ENCODE measurements at places on chromosomes 5 and 9. TPM values are rescaled to one million over a fixed set of nuclear protein-coding genes. Genes with fewer than 3 reads are reported as not detected.

GRCh38 chr9:110579034-110579861, at the start of gene SVEP1:
SVEP1 (minus strand) TSS chr9:110579741; CDS start chr9:110579543, 198 bp downstream.
- no peak for DNase-seq

GRCh38 chr5:10581424-10581748, 17.5 kb downstream of the ANKRD33B start:
- DNase-seq: no peak

GRCh38 chr5:115068239-115069086, 101.2 kb downstream of the TRIM36 start:
- no peak for DNase-seq

DNA sequence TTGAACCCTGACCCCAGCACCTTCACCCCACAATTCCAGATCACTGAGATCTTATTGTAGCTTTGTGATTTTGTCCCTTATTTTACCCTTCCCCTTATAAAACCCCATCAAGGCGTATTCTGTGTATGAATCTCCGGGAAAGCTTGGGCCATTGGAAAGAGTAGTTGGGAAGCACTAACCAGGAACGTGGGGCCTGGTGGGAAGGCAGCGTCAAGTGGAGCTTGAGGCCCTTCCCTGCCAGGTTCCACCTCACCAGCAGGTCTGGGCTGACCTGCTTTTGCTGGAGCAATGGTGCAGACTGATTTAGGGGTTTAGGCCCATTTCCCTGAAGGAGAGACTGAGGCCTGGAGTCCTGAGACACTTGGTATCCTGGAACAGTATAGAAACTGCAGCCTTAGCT, 9.3 kb downstream of the PHF2 start:
- DNase-seq: no peak

- DNase-seq: no peak
Measured at GRCh38 chr5:88666761-88667495, 216.1 kb downstream of the MEF2C start.

DNA sequence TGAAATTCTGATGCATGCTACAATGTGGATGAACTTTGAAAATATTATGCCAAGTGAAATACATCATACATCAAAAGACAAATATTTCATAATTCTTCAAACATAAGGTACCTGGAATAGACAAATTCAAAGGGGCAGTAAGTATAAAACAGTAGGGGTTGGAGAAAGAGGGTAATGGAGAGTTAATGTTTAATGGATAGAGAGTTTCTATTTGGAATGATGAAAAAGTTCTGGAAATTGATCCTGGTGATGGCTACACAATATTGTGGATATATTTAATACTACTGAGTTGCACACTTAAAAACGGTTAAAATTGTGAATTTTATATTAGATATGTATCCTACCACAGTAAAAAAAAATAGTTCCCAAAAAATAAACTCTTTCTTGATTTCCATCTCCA, 14.6 kb upstream of the CNTLN start:
- DNase-seq: no peak

DNA sequence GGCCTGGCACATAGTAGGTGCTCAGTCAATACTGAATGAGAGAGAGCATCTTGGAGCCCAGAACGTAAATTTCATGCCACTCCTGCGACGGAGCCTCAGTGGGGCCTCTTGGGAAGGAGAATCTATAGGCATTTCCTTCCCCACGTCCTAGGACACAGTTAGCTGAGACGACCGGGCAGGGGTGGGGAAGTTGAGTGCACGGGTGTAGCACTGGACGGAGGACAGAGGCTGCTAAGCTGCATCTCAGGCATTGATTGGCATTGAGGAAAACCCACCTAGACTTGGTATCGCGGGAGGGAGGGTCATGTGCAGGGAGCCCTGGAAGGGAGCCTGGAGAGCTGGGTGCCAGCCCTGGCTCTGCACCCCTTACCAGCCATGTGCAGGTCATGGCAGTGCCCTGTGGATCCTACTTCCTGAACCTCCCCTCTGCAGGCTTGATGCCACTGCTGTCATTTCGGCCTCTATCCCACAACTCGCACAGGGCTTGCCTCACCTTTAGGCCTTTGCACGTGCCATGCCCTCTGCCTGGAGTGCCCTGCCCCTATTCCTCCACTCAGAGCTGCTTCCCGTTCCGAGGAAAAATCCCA, 25.6 kb downstream of the NEK6 start:
- no peak for DNase-seq

DNA sequence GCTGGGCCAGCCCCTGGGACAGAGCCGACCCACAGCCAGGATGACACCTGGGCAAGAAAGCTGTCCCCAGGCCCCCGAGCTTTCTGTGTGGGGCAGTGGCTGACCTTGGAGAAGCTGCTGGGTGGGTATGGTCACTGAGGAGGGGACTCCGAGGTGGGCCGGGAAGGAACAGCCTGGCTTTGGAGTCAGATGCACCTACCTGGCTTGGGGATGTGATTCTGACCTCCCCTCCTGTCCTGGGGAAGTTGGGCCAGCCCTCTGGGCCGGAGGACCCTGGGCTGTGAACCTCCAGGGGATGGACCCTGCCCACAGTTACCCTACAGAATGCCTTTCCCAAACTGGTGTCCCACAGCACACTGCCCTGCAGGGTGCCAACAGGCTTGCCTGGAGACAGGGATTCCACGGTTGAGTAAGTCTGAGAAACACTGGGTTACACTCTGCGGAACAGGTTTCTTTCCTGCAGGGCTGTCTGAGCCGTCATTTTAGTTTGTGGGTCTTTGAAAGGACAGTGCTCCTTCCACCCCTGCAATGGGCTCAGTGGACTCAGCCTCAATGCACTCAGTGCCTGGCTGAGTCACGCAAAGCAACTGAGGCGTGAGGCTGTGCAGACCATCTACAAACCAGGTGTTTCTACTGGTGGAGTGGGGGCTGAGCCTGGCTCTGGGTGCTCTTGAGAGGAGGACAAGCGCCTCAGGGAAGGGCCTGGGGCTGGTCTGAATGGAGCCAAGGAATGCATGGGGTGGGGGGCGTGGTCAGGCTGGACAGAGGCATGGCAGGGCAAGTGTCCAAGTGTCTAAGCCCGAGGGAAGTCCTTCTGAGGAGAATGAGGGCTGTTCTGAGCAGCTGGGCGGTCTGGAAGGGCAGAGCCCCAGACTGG, 41.3 kb upstream of the PHYKPL start:
- no peak for DNase-seq

- no peak for DNase-seq
Measured at GRCh38 chr9:134059661-134060395, 8.0 kb downstream of the BRD3 start.

DNA sequence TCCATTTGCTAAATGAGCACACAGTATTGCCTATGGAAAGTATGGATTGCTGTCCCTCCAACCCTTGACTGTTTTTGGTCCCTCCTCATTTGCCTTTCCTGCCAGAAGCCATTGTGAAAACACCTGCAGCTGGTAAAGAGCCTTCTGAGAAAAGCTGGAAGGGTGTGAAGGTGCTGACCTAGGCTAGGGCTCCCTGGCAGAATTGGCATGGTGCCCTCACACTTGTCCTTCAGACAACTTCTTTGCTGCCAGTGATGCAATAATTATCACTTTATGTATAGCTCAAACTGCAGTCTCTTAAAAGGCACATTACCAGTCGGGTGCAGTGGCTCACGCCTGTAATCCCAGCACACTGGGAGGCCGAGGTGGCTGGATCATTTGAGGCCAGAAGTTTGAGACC, 4.2 kb downstream of the TXNDC15 start:
- DNase-seq: no peak

- no peak for DNase-seq
Measured at GRCh38 chr5:83256091-83256780, 178.9 kb downstream of the XRCC4 start.

DNA sequence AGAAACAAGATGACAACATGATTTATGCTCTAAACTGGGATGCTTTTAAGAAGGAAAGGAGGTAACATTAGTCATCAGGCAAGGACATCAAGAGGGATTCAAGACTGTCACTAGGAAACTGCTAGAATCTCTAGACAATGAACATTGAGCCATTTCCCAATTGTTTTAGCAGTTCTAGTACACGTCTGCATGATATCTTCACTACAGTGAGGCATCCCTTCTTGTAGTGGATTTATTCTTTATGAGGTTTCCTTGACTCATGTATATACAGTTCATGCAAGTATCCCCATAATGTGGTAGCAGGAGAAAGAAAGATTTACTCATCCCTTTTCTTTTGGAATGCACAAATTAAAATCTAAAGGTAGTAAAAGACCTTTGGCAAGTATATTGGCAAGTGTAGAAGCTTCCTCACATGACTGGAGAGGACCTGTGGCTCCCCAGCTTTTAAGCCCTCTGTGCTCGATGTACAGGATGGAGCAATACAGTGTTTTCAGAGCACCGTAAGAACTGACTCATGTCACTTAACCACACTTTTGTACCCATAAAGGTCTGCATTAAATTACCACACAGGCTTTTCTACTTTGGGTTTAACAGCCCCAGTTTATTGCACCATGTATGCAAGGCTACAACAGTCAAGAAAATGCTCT, 335.9 kb downstream of the SEMA5A start:
- no peak for DNase-seq

- no peak for DNase-seq
Measured at GRCh38 chr5:66558560-66558959, 37.6 kb upstream of the MAST4 start.

DNA sequence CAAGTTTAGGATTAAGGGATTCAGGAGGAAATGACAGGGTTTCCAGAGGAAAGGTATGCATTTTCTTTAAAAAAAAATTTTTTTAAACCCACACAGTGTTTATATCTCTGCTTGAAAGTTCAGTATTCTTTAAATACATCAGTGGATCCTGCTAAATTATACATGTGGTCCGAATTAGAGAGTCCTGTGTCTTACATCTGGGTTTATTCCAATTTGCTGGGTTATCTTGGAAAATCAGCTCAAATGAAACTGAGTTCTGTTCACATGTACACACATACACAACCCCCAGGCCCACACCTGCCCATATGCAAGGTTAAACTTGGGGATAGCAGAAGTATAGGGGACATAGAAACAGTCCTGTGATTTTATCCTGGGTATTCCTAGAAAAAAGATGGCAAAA, 493.7 kb downstream of the ZNF608 start:
- DNase-seq: no peak

DNA sequence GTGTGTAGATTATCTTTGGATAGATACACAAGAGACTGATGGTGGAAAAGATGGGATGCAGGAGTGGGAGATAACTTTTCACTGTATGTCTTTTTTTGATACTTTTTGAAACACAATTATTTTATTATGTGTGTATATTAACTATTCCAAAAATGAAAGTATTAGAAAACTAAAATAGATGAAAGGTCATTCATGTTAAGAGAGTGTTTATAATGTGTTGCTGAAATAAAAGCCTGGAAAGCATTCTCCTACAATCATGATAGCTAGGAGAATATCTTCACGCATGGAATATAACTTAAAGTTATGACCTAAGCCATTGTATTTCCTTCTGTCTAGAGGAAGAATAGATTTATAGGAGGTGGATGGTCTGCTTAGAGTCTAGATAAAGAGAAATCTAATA, 154.8 kb upstream of the MAST4 start:
- DNase-seq: no peak

DNA sequence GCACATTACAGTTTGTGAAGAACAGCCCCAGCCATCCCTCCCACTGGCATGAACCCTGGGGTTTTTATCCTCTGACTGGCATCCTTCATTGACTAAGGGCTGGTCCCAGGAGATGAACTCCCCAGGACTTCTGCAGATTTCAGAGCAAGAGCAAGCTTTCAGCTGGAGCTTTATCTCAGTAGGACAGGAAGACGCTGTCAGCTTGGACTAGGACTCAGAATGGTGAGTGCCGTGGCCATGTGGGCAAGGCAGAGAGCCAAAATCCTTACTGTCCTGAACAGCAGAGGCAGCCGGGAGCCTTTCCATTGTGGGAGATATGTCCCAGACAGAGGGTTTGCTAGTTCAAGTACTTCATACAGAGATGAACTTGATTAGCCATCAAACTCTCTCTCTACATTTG, 3.2 kb upstream of the ACOT12 start:
- no peak for DNase-seq

DNA sequence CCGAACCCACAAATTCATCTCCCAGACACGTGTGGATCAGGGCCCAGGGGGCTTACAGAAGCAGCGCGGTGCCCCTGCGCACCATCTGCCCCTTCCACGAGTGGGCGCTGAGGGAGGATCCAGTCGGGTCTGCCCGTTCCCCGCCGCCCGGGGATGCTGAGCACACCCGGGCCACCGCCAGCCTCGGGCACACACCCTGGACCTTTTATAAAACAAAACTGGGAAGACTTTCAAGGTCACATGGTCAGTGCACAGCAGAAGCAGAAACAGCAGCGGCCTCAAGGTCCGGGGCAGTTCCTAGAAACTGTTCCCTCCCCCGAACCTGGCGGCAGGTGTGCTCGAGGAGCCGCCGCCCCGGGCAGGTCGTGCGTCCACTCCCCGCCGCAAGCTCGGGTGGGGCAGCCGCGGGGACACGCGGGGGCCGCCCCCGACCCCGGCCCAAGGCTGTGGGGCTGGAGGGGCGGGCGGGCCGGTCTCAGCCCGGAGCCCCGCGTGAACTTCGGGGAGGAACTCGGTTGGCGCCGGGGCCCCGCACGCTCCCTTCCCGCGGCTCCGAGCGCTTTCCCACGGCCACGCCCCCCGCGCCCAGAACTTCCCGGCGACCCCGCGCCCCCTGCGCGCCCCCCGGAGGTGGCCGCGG, 633 bp upstream of the PPP1R26 start:
- DNase-seq: no peak

DNA sequence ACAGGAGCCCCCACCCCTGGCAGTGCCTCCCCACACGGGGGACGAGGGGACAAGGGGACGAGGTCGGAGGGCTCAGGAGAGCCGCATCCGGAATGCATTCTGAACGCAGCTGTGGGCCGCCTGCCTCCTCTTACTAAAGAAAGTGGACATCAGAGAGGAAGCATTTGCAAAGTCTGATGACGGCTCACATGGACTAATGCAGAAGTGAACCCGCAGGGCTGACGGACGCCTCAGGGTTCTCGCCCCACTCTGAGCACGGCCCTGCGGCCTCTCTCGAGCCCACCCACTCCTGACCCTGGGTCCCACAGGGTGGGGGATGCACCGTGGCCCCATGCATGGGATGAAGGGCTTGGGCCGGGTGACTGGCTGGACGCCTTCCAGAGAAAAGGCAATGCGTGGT, 5.9 kb downstream of the LPCAT1 start:
- DNase-seq: no peak

GRCh38 chr9:84310883-84311282, 29.7 kb downstream of the SLC28A3 start:
- DNase-seq: no peak

- no peak for DNase-seq
Measured at GRCh38 chr9:124968238-124968637, 27.4 kb upstream of the GOLGA1 start.

SPINK5 gene
- not detected for total RNA-seq

RAD17 gene
- 41.7 TPM for total RNA-seq

AHRR gene
- 23.6 TPM for total RNA-seq

TRIP13 gene
- total RNA-seq: 45.9 TPM

ADAMTS16 gene
- 0.54 TPM for total RNA-seq

SLC36A3 gene
- total RNA-seq: not detected

PCDHAC2 gene
- total RNA-seq: 8.8 TPM

PDLIM4 gene
- 9.9 TPM for total RNA-seq

DDX4 gene
- total RNA-seq: not detected

ROR2 gene
- 5.9 TPM for total RNA-seq

HMMR gene
- 42.5 TPM for total RNA-seq

IL5 gene
- total RNA-seq: not detected

TMEM174 gene
- total RNA-seq: not detected

SAPCD2 gene
- 18.4 TPM for total RNA-seq

TSSK1B gene
- not detected for total RNA-seq

CARTPT gene
- total RNA-seq: not detected
